ENCODE measurements at places on chromosomes 5 and 9. TPM values are rescaled to one million over a fixed set of nuclear protein-coding genes. Genes with fewer than 3 reads are reported as not detected.

SLC45A2 gene
- total RNA-seq = not detected

PCDHB16 gene
- total RNA-seq = not detected

DNA sequence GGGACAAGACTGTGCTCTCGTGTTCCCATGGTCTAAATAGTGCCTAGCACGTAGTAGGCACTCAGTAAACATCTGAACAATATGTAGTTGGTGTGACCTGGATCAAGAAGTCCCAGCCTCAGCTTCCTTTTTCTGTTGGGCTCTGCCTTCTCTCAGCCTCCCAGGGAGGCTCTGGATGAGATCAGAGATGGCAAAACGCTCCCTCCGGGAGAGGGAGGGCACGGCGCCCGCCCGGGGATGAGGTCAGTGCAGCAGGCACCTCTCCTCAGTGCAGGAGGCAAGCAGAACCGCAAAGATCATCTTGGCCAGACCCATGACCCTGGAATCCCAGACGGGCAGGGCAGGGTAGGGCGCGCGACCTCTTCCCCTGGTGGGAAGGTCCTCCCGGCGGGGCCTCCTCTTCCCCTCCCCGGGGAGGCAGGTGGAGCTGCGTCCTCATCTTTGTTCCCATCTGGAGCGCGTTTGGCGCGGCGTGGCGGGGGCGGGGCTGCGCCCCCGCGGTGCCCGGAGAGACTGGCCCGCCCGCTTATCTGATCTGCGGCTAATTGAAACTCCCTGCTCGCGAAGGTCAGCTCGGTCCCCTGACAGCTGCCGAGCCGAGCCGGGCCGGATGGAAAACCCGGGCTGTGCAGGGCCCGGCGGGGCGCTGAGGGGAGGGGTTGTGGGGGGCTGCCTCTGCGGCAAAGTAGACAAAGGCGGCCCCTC, 60.9 kb downstream of the CXXC5 start:
- H3K36me3 ChIP-seq = no peaks in the 10 kb centered on the region
- peaks cover 19% of the 10 kb centered on the region for H3K4me1 ChIP-seq
- no peak overlapping the region for H3K4me3 ChIP-seq
- peaks cover 6% of the 10 kb centered on the region for H3K27me3 ChIP-seq
- no peak for DNase-seq
- no peak overlapping the region for H3K27ac ChIP-seq

GRCh38 chr5:2866662-2867372, 115.3 kb upstream of the IRX2 start:
- H3K27ac ChIP-seq = no peak overlapping the region
- no peak overlapping the region for H3K4me3 ChIP-seq
- H3K36me3 ChIP-seq = no peaks in the 10 kb centered on the region
- no peaks in the 10 kb centered on the region for H3K4me1 ChIP-seq
- H3K27me3 ChIP-seq = no peaks in the 10 kb centered on the region
